ENCODE measurements at places on chromosomes 7 and 10.
A peak's percentile ranks its signal among the peaks of the same experiment; 100 is the strongest.

- DNase-seq, result no peak
These were observed 218.8 kb upstream of the CELF2 start for GRCh38 chr10:10798864-10799192.

- DNase-seq, result peak; percentile 45
These were observed 47.7 kb downstream of the LYZL2 start for GRCh38 chr10:30581779-30582380.

- no peak for DNase-seq
These were observed 5.2 kb upstream of the BTBD16 start for GRCh38 chr10:122265896-122266295.

- no peak for DNase-seq
These were observed 371.5 kb upstream of the PODXL start for GRCh38 chr7:131927770-131928423.

GRCh38 chr10:127408112-127408710 is 140.9 kb upstream of the NPS start:
- no peak for DNase-seq

GRCh38 chr10:99945263-99945662 is 64.5 kb downstream of the DNMBP start:
- no peak for DNase-seq

- peak; percentile 22 for DNase-seq
These were observed 578 bp downstream of the ZMYND11 start for GRCh38 chr10:135601-136464.

DNA sequence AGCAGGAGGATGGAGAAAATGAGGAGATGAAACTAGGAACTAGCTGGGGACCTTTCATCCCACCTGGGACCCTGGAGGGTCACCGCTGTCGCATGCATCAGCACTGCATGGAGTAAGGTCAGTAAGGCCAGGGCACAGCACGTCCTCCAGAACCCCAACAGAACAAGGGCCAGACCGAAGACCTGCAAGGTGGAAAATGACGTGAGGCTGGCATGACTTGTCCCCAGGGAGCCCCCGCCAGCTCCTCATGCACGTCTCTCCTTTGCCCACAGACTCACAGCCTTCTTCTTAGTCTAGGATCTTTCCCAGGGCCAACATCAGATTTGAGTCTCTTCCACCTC is 4.7 kb downstream of the ZNF488 start:
- no peak for DNase-seq

DNA sequence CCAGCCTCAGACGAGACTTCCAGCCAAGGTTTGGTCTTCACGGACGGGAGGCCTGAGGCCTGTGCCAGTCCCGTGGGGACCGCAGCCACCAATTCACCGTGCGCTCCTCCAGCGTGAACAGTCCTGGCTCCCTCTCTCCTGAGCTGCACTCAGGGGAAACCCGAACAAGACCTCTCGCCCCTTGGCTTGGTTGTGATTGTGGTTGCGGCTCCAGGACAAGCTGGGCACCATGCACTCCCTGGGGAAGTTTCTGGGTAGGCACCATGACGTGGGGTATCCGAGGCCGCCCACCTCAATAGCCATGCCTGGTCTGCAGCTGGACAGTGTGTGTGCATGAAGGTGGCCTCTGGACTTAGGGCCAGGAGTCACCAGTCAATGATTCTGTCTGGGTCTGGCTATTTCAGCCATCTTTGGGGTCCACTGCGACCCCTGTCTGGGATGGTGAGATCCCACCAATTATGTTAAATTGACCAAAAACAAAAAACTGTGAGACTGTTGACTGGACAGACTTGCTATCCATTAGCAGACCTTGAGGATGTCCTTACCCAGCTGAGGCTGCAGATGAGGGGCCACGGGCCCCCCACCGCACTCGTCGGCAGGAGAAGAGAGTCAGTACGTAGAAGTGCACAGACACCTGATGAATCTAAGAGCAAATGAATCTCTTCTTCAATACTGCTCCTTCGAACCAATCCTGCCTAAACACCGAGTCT is 33.5 kb upstream of the EN2 start:
- no peak for DNase-seq

DNA sequence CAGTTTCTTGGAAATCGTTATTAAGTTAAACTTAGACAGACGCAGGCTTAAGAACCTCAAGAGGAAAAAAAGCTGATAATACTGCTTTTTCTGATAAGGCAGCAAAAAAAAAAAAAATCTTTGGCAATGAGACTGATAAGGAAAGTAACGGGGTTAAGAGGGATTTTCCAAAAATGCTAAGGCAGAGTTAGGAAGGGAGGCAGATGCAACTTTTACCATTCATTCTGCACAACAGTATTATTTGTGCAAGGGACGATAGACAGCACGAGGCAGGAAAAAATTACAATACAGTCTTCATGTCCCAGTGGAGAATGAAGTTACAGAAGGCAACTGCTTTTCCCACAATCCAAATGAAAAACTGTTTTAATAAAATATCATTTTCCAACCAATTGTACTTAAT is 194.0 kb downstream of the DOCK4 start:
- DNase-seq, result no peak

- no peak for DNase-seq
These were observed 45.7 kb upstream of the CRTAC1 start for GRCh38 chr10:98076086-98076485.

DNA sequence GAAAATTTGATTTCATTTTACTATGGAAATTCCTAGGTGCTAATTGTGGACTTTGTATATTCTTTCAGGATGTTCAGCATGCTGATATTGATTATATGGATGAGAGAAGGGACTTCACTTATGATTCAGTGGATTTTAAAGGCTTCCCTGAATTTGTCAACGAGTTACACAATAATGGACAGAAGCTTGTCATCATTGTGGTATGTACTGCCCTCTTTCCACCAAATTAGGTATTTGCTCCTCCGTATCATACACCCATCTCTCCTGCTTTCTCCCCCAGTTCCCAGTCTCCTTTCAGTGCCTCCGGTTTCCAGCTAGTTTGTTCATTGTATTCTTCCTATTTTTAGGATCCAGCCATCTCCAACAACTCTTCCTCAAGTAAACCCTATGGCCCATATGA is 34.6 kb downstream of the MGAM start:
- DNase-seq, result no peak

DNA sequence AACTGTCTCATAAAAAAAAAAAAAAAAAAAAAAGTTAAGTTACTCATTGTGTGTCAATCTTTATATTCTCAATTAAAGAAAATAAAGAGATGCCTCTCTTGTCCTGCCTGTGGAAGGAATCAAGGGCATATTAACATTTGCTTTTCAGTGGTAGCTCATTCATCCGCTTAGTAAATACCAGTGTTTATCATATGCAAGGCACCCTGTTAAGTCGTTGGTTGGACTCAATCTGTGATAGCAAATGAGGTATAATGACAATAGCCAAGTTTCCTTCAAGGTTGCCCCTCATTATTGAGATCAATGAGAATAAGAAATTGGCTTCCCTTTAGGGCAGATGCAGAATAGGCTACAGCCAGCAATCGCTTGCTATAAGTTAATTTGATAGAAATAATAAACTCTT is 812.7 kb upstream of the COBL start:
- DNase-seq, result no peak

DNA sequence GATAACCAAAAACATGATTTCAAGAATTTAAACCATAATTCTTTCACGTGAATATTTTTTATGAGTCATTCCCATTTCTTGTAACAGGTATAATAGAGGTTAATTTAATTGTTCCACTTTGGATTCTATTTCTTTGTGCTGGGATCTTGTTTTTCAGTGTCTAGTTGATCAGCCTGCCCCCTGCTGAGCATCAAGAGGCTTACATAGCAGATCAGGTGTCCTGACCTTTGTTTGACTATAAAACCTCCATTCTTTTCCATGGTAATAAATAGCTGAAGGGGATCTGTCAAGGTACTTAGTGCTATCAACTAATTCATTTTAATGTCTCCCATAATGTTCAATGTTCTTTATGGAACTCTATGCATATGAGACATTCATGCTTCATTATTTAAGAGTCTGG is 4.9 kb downstream of the COL17A1 start:
- DNase-seq, result peak; percentile 32

DNA sequence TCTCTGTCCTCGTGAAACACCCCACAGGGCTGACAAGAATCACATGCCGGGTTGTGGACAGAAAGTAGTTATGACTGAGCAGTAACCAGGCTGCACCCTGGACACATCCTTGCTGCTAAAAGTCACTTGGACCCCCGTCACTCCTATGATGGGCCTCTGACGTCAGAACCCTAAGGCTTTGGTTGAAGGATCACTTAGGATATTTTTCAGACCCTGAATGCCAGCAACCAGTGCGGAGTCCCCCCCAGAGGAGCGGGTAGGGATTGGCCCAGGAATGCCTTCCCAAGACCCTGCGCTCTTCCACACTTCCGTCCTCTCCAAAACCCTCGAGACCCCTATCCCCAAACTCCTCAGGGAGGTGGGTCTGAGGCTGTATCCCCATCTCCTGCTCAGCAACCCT is 52.1 kb downstream of the CFAP46 start:
- DNase-seq, result no peak

DNA sequence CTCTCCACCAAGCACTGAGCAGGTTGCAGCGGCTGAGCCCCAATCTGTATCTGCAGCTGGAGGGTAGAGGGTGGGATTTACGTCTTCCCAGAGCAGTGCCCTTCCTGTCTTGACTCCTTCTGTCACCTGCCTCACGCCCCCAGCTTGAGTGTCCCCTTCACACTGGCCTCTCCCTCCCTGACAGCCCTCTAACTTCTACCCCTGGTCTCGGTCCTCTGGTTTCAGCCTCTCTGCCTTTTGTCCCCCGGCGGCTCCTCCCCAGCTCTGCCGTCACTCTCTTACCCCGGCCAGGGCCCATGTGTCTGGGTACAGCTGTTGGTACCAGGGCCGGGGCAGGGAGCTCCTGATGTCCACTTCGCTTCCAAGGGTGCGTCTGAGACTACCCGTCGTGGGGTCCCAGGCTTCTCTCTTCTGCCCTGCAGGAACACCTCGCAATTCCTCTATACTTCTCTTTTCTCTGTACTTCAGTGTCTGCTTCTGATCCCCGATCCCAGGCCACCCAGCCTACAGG is 654 bp downstream of the MUC3A start:
- no peak for DNase-seq
